Activated naive CD4-positive, alpha-beta T cell treated with anti-CD3 and anti-CD28 coated beads for 36 hours (primary cell): ENCODE measurements at places on chromosomes 5 and 9. TPM values are rescaled to one million over a fixed set of nuclear protein-coding genes. Genes with fewer than 3 reads are reported as not detected.
A peak's percentile ranks its signal among the peaks of the same experiment; 100 is the strongest.

DNA sequence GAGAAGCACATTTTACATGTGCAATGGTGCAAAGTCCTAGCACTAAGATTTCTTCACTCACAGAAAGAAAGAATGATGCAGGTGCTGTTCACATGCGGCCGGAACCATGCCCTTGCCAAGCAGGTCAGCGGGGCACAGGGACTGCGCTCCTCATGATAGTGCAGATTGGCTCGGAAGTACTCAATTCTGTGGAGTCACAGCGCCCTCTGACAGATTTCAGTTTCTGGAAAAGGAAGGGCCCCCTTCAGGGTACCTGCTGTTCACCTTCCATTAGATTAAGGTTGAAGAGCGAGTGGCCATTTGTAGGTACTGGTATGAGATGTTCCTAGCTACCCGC lies 75.7 kb downstream of the TMC1 start:
- no peaks in the 10 kb centered on the region for H3K4me1 ChIP-seq
- no peak for DNase-seq
- no peaks in the 10 kb centered on the region for H3K27me3 ChIP-seq
- no peaks in the 10 kb centered on the region for H3K36me3 ChIP-seq
- H3K27ac ChIP-seq, result no peak overlapping the region
- no peak overlapping the region for H3K4me3 ChIP-seq

The GPR151 gene
- not detected for total RNA-seq

GRCh38 chr5:103247118-103247517 lies 11.4 kb upstream of the MACIR start:
- DNase-seq, result no peak
- H3K4me3 ChIP-seq, result no peak overlapping the region
- no peaks in the 10 kb centered on the region for H3K36me3 ChIP-seq

The NSG2 gene
- not detected for total RNA-seq

- DNase-seq, result no peak
- H3K27ac ChIP-seq, result no peak overlapping the region
- H3K36me3 ChIP-seq, result peaks cover 47% of the 10 kb centered on the region
Observed at GRCh38 chr5:128135286-128135685, 51.7 kb downstream of the SLC12A2 start.

- no peak overlapping the region for H3K4me3 ChIP-seq
- no peak for DNase-seq
- H3K27ac ChIP-seq, result no peak overlapping the region
- H3K4me1 ChIP-seq, result peaks cover 25% of the 10 kb centered on the region
- no peaks in the 10 kb centered on the region for H3K27me3 ChIP-seq
Observed at GRCh38 chr9:19270421-19270949, 40.0 kb downstream of the DENND4C start.

- no peaks in the 10 kb centered on the region for H3K27me3 ChIP-seq
- no peak overlapping the region for H3K4me3 ChIP-seq
- H3K36me3 ChIP-seq, result peaks cover 14% of the 10 kb centered on the region
- H3K4me1 ChIP-seq, result peaks cover 69% of the 10 kb centered on the region
- H3K27ac ChIP-seq, result no peak overlapping the region
Observed at GRCh38 chr5:126849101-126849678, 72.3 kb downstream of the LMNB1 start.

The SLC36A3 gene
- total RNA-seq, result not detected

- peaks cover 2% of the 10 kb centered on the region for H3K4me1 ChIP-seq
- no peak overlapping the region for H3K27ac ChIP-seq
- no peak overlapping the region for H3K4me3 ChIP-seq
- peaks cover 10% of the 10 kb centered on the region for H3K27me3 ChIP-seq
Observed at GRCh38 chr5:148186248-148187003, 16.4 kb upstream of the SPINK6 start.

DNA sequence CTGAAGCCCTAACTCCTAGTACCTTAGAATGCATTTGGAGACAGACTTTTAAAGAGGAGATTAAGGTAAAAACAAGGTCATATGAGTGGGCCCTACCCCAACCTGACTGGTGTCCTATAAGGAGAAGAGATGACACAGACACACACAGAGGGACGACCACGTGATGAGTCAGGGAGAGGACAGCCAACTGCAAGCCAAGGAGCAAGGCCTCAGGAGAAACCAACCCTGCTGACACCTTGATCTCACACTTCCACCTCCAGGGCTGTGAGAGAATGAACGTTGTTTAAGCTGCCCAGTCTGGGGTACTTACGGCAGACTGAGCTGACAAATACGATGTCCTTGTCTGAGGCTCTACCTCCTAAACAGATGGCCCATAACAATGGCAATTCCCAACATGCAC lies 93.6 kb downstream of the ROR2 start:
- no peaks in the 10 kb centered on the region for H3K4me1 ChIP-seq
- no peak overlapping the region for H3K27ac ChIP-seq
- DNase-seq, result no peak
- no peaks in the 10 kb centered on the region for H3K36me3 ChIP-seq

DNA sequence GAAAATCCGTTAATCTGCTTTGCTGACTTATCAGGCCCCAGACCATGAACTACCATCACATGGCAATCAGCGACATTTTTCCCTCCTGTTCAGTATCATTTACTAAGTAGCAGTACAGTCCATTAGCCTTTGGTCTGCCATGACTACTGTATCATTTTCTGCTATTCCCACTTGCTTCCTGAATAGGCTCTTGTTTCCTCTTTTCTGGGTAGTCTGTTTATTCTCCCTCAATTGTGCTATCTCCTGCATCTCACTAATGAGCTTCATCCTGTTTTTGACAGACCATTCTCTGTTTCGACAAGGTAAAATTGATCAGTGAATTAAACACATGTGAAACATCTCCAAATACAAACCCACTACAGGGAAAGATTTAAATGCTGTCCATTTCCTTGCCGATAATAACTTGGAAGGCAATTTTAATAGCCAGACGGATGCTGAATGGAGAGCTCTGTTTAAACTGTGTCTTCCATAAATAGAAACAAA lies 263.5 kb upstream of the ANKRD55 start:
- DNase-seq, result no peak
- H3K4me1 ChIP-seq, result peaks cover 21% of the 10 kb centered on the region
- H3K36me3 ChIP-seq, result no peaks in the 10 kb centered on the region
- no peak overlapping the region for H3K27ac ChIP-seq
- H3K4me3 ChIP-seq, result no peak overlapping the region

The THBS4 gene
- total RNA-seq, result 0.29 TPM

DNA sequence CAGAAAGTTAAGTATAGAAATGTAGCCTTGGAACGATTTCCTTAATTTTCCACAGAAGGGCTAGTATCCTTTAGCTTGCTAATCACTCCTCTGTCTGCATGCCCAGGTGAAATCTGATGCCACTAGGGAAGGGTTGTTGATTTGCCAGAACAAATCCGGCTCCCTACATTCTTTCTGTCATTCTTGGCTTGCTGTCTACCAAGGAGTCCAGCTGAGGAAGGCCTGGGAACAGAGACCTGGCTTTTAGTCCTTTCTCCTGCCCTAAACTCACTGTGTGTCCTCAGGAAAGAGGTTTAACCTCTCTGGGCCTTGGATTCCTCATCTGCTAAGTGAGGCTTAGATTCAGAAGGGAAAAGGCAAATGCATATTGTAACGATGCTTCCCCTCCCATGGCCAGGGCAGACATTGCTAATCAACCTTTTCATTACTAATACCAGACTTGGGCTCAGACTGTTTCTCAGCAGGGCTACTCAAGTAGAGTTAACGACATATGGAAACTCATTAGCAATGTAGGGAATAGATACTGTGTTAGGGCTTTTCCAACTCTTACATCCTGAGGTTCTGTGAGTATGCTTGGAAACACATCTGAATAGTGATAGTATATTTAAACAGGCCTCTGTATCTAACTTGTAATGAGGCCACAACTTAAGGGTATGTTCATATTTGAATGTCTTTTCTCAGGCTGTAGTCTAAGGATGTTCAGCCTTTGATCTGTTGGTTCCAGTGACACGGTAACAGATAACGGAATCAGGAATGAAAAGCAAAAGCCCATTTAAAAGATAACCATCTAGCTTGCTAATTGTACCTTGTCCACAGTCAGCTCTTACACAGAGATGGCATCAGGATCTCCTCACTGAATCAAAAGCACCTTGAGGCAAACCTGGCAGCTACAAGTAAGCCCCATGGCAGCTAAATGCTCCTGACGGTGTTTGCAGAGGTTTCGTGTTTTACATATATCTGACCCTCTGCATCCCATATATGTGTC lies 4.1 kb downstream of the GALNT10 start:
- H3K27me3 ChIP-seq, result no peaks in the 10 kb centered on the region
- H3K4me3 ChIP-seq, result no peak overlapping the region
- peaks cover 59% of the 10 kb centered on the region for H3K4me1 ChIP-seq
- DNase-seq, result no peak

The PLPP7 gene
- total RNA-seq, result 0.26 TPM

The CDH6 gene
- not detected for total RNA-seq

GRCh38 chr5:100900142-100900795 lies 2.8 kb downstream of the ST8SIA4 start:
- peak overlapping the region; percentile 95 for H3K4me3 ChIP-seq
- peaks cover 12% of the 10 kb centered on the region for H3K36me3 ChIP-seq
- DNase-seq, result peak; percentile 77
- H3K27ac ChIP-seq, result peak overlapping the region; percentile 99
- H3K27me3 ChIP-seq, result no peaks in the 10 kb centered on the region

DNA sequence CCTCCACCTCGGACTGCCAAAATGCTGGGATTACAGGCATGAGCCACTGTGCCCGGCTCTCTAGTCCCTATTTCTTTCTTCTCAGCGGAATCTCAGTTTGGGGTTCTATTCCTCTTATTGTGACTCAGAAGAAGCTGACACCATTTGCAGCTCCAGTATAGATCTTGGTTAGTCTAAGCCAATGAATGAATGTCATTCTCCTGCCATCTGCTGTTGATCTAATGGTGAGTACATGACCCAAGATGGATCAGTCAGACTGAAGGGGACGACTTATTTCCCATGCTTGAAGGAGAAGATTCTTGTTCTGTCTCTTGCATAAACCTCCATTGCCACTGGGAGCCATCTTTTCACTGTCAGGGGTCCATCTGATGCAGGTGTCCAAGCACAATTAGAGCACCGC lies 76.0 kb upstream of the KLF9 start:
- H3K27ac ChIP-seq, result no peak overlapping the region
- H3K27me3 ChIP-seq, result peaks cover 4% of the 10 kb centered on the region
- peaks cover 20% of the 10 kb centered on the region for H3K4me1 ChIP-seq
- no peak overlapping the region for H3K4me3 ChIP-seq
- DNase-seq, result no peak

GRCh38 chr9:68498816-68499215 lies 41.9 kb downstream of the TMEM252 start:
- H3K27ac ChIP-seq, result no peak overlapping the region
- no peak for DNase-seq
- H3K4me3 ChIP-seq, result no peak overlapping the region
- peaks cover 17% of the 10 kb centered on the region for H3K27me3 ChIP-seq

- H3K27me3 ChIP-seq, result no peaks in the 10 kb centered on the region
- no peaks in the 10 kb centered on the region for H3K36me3 ChIP-seq
Observed at GRCh38 chr9:137014776-137015539, 13.1 kb downstream of the ABCA2 start.

GRCh38 chr5:31116466-31117031 lies 76.9 kb upstream of the CDH6 start:
- no peaks in the 10 kb centered on the region for H3K36me3 ChIP-seq
- DNase-seq, result no peak
- no peak overlapping the region for H3K4me3 ChIP-seq
- H3K27ac ChIP-seq, result no peak overlapping the region
- H3K4me1 ChIP-seq, result no peaks in the 10 kb centered on the region

DNA sequence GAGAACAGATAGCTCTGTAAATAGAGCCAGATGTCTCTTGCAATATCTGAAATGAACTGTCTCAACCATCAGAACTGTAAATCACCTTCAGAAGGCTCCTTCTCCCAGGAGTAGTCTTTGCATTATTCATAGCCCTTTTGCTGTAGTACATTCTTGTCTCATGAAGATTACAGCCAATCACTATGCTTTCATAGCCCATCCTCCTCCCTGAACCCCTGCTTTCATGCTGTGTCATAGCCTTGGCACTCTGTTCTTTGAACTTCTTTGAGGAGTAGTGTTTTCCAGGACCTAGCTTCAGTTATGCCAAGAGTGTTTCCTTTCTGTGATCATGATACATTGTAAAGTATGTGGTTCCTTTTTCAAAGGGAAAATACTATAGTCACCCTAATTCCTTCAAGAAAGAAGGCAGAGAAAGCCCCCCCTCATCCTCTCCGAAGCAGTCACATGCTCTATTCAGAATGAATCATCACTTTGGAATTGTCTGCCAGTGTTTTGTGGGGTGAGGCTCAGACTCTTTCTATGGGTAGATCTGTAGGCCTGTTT lies 61.1 kb downstream of the GRIA1 start:
- H3K27me3 ChIP-seq, result no peaks in the 10 kb centered on the region
- H3K4me1 ChIP-seq, result peaks cover 6% of the 10 kb centered on the region
- H3K27ac ChIP-seq, result peak overlapping the region; percentile 5
- DNase-seq, result no peak

GRCh38 chr9:116182876-116183275 lies 29.3 kb downstream of the PAPPA start:
- no peak overlapping the region for H3K27ac ChIP-seq
- H3K4me1 ChIP-seq, result no peaks in the 10 kb centered on the region
- H3K27me3 ChIP-seq, result no peaks in the 10 kb centered on the region
- no peak overlapping the region for H3K4me3 ChIP-seq
- H3K36me3 ChIP-seq, result no peaks in the 10 kb centered on the region
- no peak for DNase-seq

DNA sequence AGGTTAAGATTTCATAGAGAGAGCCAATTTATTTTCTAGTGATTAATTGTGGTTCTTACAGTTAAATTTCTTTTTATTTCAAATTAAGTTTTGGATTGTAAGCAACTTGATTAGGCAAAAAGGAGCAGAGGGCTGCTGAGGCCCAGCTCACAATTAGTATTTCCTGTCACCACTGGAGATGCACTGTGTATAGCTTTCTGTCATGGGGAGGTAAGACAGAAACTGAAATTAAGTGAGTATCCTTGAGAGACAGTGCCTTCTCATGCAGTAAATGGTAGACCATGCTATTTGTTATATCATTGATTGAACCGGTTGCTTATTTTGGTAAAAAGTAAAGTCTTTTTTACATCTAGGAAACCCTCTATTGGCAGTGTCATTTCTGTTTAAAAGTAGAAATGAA lies 190.7 kb downstream of the CCDC171 start:
- no peak for DNase-seq
- no peaks in the 10 kb centered on the region for H3K4me1 ChIP-seq
- H3K36me3 ChIP-seq, result peaks cover 18% of the 10 kb centered on the region
- H3K27me3 ChIP-seq, result no peaks in the 10 kb centered on the region
- no peak overlapping the region for H3K27ac ChIP-seq

- no peak overlapping the region for H3K27ac ChIP-seq
- no peak overlapping the region for H3K4me3 ChIP-seq
- DNase-seq, result no peak
- peaks cover 5% of the 10 kb centered on the region for H3K4me1 ChIP-seq
- H3K27me3 ChIP-seq, result peaks cover 2% of the 10 kb centered on the region
Observed at GRCh38 chr5:159759791-159760290, 156.4 kb upstream of the ADRA1B start.
